ENCODE measurements at places on chromosomes 4 and X.

- no peak for DNase-seq
These were observed 21.2 kb downstream of the SLC2A9 start for GRCh38 chr4:9999956-10000561.

- DNase-seq = no peak
These were observed 171.7 kb downstream of the STK32B start for GRCh38 chr4:5222951-5223350.

DNA sequence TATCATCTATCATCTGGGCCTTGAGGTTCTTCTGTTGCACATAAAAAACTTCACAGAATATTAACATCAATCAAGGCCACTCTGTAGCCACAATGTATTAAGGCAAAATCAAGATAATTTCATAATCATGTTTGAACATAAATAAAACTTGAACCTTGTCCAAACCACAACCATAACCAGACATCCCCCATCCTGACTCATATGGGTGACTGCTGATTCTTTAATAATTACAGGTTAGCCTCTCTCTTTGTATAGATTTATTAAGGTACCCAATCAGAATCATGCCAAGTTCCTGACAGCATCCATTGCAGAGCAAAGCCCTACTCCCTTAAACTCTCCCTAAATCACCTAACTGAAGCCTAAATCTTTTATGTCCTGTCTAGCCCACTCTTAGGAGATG is 16.7 kb upstream of the AREG start:
- DNase-seq = no peak

GRCh38 chrX:51456246-51456645 is 40.1 kb downstream of the NUDT11 start:
- peak; percentile 2 for DNase-seq

GRCh38 chr4:62003695-62004094 is 803.6 kb downstream of the ADGRL3 start:
- no peak for DNase-seq

GRCh38 chrX:25156323-25156722 is 140.6 kb upstream of the ARX start:
- no peak for DNase-seq

DNA sequence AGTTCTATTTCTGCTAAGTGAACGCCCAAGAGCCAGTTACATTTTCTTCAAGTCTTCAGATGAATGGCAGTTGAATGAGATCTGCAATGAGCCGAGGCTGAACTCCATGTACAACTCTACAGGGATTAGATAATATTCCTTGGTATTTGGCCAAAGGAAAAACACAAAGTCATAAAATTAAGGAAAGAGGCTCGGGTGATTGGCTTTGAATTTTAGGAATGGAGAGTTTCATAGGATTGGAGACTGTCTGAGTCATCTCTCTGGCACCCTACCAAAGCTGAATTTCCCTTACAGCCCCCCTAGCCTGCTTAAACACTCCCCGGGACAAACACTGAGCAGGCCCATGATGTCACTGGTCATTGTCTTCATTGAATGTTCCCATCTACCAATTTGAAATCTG is 188.0 kb upstream of the C1QTNF7 start:
- no peak for DNase-seq

DNA sequence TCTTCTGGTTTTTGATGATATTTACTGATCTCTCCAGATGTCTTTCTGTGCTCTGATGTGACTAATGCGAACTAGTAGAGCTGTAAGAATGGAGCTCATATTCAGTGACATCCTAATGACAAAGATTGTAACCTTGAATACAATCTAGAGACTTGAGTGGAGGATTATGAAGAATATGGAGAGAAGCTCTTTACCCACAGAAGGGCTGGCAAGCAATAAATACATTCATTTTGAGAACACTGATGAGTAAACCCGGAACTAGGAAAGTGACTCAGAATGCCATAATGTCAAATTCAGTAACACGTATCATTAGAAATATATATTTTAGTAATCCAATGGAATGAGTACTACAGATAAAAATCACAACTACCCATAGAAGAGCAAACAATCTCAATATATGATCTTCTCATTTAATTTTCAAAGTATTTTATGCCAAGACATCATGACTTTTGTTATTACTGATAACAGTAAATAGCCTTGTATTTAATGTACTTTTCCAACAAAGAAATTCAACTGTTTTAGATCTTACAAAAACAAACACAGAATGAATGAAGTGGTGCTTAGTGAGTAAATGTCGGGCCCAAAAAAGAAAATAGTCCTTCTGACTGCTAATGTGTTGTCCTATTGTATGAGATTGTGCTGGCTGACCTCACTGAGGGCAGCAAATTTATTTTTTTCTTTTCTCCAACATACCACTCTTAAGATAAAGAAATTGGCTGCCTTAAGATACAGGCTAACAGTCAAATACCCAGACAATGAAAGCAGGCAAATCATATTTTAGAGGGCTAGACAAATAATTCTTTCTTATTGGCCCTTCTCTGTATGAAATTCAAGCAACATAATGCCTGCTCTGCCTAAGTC is 49.2 kb upstream of the HDAC8 start:
- DNase-seq = no peak

GRCh38 chr4:160811956-160812355 is 1351.8 kb downstream of the FSTL5 start:
- no peak for DNase-seq

- DNase-seq = no peak
These were observed 17.6 kb downstream of the PDLIM5 start for GRCh38 chr4:94469221-94469784.

GRCh38 chr4:81422595-81422994 is 49.1 kb downstream of the RASGEF1B start:
- DNase-seq = no peak

- DNase-seq = no peak
These were observed 74.1 kb downstream of the CLCN5 start for GRCh38 chrX:49996474-49996873.

DNA sequence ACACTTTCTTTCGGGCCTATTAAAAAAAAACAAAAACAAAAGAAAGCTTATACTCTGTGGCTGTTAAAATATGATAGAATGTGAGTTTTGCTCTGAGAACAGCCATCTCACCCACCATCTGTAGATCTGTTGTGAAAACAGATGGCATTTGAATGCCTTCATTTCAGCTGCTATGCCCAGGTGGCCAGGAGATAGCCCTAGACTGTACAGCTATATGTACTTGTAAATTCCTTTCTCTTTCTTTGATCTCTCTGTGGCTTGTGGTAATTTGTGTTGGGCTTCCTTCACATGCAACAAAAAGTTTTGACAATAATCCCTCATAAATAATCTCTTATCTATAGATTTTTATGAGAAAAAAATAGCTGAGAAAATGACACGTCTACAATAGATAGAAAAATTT is 38.1 kb downstream of the PNPLA4 start:
- no peak for DNase-seq

DNA sequence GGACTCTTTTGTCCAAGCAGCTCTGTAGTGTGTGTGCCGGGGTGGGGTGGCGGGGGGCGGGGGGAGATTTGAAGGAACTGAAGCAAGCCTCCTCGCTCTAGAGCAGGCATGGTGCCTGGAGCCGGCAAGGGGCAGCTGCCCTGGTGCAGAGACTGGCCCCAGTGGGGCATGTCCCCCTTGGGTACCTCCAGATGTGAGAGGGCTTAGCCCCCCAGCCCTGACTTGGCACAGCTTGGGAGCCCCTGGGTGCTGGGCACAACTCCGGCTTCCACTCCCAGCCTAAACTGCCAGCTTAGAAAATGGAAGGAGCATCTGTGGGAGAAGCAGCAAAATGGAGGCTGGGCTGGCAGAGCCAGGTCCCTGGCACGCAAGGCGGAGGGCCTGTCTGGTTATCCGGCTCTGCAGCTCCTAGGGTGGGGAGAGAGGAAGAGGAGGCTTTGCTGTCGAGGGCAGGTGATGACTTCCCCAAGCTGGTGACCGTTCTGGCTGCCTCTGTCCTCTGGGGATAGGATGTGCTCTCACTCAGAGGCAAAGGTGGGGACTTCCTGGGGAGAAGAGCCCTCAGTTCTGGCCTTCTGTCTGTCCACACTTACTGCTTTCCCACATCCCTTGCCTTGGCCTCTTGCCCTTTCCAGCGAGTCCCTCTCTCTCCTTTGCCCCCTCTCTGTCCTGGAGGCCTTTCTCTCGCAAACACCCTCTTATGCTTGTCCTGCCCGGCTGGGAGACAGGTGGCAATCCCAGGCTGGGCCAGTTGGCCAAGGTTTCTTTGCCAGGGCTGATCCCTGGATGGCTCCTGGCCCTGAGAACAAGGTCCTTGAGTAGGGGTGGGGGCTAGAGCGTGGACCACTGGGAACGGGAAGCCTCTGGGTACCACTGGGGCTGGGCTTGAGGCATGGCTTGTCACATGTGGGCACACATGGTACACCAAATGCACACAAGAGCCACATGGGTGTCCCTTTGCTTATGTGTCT is 2.0 kb downstream of the DLG3 start:
- no peak for DNase-seq

DNA sequence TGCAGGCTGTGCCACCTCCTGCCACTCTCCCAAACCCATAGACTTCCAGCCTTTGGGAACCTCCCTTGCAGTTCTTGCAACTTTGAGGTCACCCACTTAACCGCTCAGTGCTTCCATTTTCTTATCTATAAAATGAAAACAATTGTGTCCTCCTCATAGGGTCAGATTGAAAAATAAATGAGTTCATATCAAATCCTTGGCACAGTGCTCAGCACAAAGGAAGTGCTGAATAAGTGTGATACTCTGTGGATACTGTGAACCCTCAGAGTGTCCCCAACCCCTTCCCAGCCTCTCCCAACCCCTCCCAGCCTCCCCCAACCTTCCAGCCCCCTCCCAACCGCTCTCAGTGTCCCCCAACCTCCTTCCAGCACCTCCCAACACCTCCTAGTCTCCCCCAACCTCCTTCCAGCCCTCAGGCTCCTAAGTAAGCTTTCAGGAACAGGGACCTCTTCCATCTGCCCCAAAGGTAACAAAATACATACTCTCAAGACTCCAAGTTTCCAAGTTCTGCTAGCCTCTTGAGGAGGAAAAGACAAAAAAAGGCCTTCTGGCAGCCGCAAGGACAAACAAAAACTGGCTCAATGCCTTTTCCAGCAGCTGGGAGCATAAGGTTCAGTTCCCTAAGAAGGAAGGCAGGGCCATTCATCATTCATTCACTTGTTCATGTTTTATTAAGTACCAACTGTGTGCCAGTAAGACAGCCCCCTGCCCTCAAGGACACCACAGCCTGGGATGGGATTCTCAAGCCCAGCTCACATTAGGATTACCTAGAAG is 46.1 kb upstream of the LGI2 start:
- no peak for DNase-seq

GRCh38 chr4:78710536-78710935 is 65.6 kb upstream of the BMP2K start:
- no peak for DNase-seq

DNA sequence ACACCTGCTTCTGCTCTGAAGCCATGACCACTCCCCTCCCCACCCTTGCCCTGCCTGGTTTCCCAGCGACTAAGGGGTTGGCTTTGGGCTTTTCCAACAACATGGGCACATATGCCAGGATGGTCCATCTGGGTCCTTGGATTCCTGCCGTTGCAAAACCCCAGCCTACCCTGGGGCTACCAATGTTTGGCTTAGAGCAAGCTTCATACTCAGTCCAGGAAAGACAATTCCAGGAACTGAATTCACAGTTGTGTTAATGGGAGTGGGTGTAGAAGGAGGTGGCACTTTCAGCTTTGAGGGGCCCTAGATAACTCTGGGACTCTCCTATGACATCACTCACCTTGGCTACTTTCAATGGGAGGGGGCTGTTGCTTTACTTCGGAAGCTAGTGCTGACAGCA is 9.0 kb downstream of the FGFBP1 start:
- no peak for DNase-seq

DNA sequence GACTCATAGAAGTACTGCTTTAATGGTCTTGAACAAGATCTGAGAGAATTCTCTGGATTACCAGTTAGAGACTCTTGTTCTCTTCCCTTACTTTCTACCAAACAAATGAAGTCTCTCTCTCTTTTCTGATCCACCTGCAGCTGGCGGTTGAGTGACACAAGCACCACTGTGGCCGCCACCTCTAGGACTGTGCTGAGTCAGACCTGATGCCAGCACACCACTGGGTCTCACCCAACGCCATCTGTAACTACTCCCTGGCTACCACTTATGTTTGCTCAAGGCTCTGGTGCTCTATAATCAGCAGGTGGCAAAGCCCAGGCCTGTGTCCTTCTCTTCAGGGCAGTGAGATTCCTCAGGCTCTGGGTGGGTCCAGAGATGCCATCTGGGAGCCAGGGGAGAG is 1173.5 kb downstream of the RPA4 start:
- no peak for DNase-seq

GRCh38 chr4:100547541-100548199 is 29.8 kb upstream of the EMCN start:
- peak; percentile 26 for DNase-seq

GRCh38 chrX:100648458-100649417 is 4.7 kb downstream of the SRPX2 start:
- DNase-seq = no peak

- DNase-seq = no peak
These were observed 89.0 kb upstream of the GK2 start for GRCh38 chr4:79497001-79497400.

DNA sequence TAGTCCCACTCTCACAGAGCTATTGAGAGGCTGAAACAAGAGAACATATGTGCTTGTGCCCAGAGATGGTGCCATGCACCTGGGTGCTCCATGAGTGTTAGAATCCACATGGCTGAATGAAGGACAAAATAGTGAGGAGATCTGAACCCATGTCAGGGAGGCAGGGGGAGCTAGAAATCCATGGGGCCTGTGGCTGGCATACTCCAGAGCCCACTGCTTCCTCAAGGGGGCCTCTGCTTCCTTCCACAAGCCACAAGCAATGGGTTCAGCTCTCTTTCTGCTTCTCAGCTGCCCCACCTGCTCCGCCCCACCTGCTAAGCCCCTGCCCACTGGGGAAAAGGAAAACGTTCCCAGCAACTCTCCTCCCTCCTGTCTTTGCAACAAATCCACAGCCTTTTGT is 46.1 kb downstream of the PJA1 start:
- DNase-seq = peak; percentile 44
